ENCODE measurements at places on chromosomes 5 and 9.

DNA sequence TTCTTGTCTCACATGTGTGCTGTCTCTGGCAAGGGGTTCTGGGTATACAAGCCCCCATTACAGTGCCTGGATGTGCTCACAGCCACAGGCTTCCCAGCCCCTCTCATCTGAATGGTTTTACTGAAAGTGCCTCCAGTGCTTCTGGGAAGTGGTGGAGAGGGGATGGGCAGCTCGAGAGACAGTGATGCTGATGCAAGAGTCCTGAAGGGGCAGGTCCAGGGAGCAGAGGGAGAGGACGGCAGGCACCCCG, 93.5 kb downstream of the PHF2 start:
- DNase-seq = no peak

- DNase-seq = no peak
Measured at GRCh38 chr9:761176-761792, 80.2 kb upstream of the DMRT1 start.

DNA sequence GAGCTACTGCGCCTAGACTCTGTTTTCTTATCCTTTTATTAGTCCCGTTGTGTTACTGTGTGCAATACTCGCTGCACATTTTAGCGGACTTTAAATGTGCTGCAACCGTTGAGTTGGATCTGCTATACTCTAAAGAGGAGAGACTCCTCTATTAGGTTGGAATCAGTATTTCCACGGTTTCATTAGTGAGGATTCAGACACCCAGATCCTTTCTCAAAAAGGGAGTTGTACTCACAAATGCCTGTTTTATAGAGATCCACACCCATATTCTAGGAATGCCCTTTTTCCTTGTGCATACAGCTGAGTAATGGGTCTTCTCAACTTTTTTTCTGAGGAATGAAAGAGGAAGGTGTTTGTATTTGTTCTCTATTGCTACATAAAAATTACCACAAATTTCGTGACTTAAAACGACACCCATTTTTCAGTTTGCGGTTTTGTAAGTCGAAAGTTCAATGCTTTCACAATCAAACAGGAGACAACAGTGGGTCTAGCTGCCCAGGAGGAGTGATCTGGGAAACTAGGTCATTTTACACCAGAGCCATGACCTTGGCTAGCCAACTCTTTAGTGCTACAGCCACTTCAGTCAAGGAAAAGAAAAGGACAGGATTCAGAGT, 52.8 kb upstream of the SLC44A1 start:
- DNase-seq = no peak

DNA sequence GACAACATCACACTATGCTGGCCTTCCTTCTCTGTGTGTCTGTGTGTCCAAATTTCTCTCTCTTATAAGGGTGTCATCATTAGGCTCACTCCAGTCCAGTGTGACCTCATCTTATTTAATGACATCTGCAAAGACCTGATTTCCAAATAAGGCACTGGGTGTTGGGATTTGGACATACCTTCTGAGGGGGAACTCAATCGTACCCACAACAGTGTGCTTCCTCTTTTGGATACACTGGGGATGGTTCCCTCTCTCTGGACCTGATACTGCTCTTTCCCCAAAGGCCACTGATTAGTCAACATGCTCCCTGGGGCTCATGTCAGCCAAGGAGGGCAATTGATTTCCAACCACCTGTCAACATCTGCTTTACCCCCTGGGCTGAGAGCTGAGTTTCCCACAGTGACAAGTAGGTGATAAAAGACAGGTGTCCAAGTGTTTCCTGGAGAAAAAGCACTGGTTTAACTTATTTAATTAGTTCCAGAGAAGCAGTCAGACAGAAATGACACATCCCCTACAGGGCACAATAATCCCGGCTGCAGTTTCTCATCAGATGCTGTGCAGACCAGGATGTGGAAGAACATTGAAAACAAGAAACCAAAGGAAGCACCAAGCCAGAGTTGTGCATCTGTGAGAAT, 17.8 kb upstream of the CEP72 start:
- DNase-seq = no peak

Data from stimulated activated CD4-positive, alpha-beta T cell treated with anti-CD3 and anti-CD28 coated beads, Interleukin-4, amount 100 ng/mL, for 4 hours (primary cell).